GF-D8 (cell line): ENCODE measurements at places on chromosomes 4 and X.

DNA sequence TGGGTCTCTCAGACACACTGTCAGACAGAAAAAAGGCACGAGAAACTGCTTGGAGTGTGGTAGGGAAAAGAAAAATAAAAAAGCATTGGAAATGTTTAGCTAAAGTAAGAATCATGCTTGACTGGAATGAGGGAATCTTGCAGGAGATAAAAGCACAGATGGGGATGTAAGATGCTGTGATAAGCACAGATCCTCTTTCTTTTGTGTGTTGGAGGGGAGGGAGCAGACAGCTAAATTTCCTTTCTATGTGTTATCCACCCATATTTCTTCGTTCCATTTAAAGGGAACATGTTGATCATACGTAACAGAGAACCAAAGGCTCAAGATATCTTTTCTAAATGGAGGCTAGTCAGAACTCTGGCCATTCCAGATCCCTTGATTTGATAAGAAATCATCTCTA lies 614.0 kb upstream of the LCORL start:
- DNase-seq = no peak

DNA sequence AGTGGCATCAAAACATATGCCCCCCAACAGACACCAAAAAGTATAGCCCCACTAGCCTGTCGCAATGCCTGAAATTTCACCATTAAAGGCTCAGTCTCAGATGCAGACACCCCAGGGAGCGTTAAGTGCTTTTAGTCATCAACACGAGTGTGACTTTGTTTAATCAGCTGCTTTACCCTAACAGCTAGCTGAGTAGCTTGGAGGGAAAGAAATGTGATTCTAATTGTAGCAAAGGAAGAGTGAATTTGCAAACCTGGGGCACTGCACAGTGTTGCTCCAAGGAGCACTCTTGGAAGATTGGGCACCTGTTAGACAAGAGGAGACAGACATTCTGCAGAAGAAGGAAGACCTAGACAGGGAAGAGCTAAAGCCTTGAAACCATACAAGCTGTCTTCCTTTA lies 145.1 kb downstream of the BEND2 start:
- no peak for DNase-seq

DNA sequence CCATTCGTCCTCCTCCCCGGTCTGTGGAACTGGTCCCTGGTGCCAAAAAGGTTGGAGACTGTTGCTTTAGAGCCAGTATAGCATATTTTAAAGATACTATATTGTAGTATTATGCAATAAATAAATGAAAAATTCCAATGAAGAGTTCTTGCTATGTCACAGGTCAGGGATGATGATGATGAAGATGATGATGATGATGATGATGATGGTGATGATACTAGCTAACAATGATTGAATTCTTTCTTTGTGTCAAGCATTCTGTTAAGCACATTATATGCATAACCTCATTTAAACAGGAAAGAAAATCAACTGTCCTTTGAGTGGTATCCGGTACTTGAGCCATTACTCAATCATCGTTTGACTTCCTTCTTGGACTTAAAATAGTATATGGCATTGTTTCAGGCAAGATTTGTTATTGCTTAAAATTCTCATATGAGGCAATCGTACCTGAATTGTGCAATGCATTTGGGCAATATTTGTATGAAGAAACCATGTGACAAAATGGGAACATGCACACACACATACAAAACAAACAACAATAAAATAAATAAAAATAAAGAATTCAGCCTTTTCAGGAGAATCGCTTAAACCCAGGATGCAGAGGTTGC lies 22.8 kb upstream of the TLR2 start:
- DNase-seq = peak; percentile 83

DNA sequence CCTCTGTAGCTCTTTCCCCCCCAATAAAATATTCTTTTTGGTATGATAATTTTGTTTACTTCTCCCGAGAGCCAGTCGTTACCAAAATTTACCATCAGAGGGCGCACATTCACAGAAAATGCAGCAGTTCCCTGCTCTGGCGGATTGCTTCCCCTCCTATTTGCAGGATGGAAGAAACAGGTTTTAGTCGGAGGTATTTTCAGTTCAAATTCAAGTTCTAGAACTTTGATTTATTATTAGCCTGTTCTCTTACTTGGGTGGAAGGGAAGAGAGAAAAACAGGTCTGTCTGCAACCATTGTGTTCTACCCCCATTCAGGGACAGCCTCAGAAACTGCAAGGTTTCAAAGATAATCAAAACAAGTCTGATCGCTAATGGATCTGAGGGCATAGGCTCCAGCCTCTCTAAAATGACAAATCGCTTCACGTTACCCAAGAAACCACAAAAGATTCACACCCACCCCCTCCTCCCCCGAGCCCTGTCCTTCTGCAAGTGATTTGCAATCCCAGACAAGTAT lies 263.8 kb upstream of the RPS6KA3 start:
- no peak for DNase-seq

GRCh38 chr4:11423465-11423864 lies 5.2 kb downstream of the HS3ST1 start:
- no peak for DNase-seq

- DNase-seq = no peak
Measured at GRCh38 chr4:155885666-155886065, 17.8 kb upstream of the TDO2 start.

DNA sequence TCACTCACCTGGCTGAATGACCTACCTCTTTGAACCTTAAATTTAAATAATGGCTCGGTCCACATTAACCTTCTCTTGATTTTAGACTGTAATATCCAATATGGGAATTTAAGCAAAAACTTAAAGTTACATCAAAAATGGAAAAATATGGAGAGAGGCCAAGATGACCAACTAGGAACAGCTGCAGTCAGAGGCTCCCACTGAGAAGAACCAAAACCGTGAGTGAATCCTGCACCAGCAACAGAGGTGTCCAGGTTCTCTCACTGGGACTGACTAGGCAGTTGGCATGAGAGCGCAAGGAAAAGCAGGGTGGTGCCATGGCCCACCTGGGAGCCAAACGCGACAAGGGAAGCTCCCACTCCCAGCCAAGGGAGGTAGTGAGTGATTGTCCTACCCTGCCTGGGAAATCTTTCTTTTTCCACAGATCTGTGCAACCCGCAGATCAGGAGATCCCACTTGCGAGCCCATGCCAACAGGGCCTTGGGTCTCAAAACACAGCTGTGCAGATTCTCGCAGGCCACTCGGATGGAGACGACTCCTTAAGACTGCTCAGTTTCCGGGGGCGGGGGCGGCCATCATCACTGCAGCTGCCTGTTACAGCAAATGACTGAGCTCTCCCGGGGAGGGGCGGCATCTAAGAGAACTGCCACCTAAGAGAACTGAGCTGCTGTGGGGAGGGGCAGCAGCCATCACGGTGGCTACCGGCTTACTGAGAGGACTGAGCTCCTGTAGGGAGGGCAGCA lies 343.4 kb downstream of the DMD start:
- no peak for DNase-seq
